ENCODE measurements at places on chromosomes 1 and 21. TPM values are rescaled to one million over a fixed set of nuclear protein-coding genes. Genes with fewer than 3 reads are reported as not detected.

GRCh38 chr1:201051399-201051798, 27.9 kb upstream of the KIF21B start:
- DNase-seq = no peak
- H3K4me1 ChIP-seq = peaks cover 25% of the 10 kb centered on the region
- H3K27me3 ChIP-seq = peaks cover 36% of the 10 kb centered on the region
- H3K4me3 ChIP-seq = no peak overlapping the region
- no peak overlapping the region for H3K27ac ChIP-seq

GRCh38 chr1:210233216-210233494, 559 bp downstream of the SERTAD4 start:
- peak overlapping the region; percentile 82 for H3K4me3 ChIP-seq
- peaks cover 52% of the 10 kb centered on the region for H3K4me1 ChIP-seq
- H3K27me3 ChIP-seq = peaks cover 16% of the 10 kb centered on the region

DNA sequence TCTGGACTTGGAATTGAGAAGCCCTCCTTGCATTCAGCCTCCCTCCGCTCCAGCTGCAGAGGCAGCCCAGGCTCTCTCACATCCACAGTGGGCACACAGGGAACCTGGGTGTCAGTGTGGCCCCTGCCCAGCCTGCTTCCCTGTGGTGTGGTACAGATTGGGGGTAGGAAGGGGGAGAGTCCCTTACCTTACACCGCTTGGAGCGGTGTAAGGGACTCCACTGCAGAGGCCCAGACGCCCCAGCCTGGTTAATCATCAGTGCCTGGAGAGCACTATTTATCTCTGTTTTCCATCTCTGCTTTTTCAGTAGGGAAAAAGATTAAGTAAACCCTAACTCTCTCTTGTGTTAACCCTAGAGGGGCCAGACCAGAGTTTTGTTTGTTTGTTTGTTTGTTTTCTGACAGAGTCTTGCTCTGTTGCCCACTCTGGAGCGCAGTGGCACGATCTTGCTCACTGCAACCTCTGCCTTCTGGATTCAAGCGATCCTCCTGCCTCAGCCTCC, 803 bp upstream of the RHBG start:
- no peaks in the 10 kb centered on the region for H3K36me3 ChIP-seq
- peaks cover 94% of the 10 kb centered on the region for H3K27me3 ChIP-seq
- H3K4me3 ChIP-seq = no peak overlapping the region
- no peak overlapping the region for H3K27ac ChIP-seq

DNA sequence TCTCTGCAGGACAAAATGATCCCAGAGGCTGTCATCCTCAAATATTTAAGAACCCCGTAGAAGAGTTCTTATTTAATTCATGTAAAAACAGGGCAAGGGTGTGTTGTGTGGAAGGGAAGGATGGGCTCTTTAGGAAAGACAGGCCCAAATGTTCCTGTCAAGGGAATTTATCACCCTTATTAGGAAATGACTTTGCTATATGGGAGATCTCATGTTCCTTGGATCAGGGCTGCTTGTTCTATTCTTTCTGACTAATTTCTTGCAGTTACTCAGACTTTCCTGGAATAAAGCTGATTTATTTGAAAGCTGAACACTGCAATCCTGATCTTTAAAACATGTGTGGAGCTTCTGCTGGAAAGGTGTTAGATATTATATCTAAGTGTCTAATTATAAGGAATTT, 72.8 kb downstream of the SELENOF start:
- no peak for DNase-seq
- no peak overlapping the region for H3K27ac ChIP-seq
- H3K4me1 ChIP-seq = no peaks in the 10 kb centered on the region
- H3K27me3 ChIP-seq = no peaks in the 10 kb centered on the region
- H3K4me3 ChIP-seq = no peak overlapping the region
- H3K36me3 ChIP-seq = no peaks in the 10 kb centered on the region

DNA sequence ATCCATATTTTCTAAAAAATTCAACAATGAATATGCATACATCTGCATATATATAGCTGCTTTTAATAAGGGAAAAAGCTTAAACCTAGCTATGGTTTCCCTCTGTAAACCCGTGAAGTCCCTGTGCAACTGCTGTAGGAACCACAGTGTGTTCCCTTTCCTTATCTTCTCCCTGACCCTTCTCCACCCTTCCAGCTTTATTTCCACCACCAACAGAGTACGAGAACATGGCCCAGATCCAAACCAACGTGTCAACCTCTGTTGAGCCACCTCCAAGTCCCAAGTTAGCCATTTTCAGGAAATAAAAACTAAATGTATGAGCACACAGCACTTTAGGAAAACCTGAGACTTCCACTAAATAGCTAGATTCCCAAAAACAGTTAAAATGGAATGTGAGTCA, 20.3 kb downstream of the SUSD4 start:
- H3K36me3 ChIP-seq = no peaks in the 10 kb centered on the region
- peak; percentile 39 for DNase-seq
- peak overlapping the region; percentile 66 for H3K27ac ChIP-seq
- H3K4me3 ChIP-seq = no peak overlapping the region
- no peaks in the 10 kb centered on the region for H3K27me3 ChIP-seq

- peak; percentile 98 for DNase-seq
- peaks cover 52% of the 10 kb centered on the region for H3K4me1 ChIP-seq
- peak within 1 kb of the TSS; percentile 78 for H3K4me3 ChIP-seq
- no peaks in the 10 kb centered on the region for H3K36me3 ChIP-seq
- peak within 1 kb of the TSS; percentile 89 for H3K27ac ChIP-seq
Observed at GRCh38 chr1:119647734-119648619, at the start of gene ZNF697. ZNF697 (minus strand) TSS chr1:119648266; CDS start chr1:119626100, 22,166 bp downstream.

DNA sequence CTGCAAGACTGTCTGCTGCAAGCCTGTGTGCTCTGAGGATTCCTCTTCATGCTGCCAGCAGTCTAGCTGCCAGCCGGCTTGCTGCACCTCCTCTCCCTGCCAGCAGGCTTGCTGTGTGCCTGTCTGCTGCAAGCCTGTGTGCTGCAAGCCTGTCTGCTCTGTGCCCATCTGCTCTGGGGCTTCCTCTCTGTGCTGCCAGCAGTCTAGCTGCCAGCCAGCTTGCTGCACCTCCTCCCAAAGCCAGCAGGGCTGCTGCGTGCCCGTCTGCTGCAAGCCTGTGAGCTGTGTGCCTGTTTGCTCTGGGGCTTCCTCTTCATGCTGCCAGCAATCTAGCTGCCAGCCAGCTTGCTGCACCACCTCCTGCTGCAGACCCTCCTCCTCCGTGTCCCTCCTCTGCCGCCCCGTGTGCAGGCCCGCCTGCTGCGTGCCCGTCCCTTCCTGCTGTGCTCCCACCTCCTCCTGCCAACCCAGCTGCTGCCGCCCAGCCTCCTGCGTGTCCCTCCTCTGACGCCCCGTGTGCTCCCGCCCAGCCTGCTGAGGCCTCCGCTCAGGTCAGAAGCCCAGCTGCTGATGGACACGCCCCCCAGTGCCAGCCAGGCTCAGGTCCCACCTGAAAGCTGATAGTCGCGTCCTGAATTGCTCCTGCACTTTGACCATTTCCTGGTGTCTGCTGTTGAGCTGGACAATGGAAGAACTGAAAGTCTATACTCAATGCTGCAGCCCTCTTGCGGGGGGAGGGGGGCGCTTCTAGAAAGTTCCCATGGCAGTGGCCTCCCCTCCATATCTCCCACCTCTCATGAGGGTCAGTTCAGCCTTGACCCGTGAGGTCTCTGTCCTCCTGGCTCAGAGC, 1.2 kb downstream of the KRTAP10-4 start:
- H3K36me3 ChIP-seq = no peaks in the 10 kb centered on the region
- no peak overlapping the region for H3K4me3 ChIP-seq
- no peak for DNase-seq
- no peaks in the 10 kb centered on the region for H3K4me1 ChIP-seq

- no peak overlapping the region for H3K4me3 ChIP-seq
- no peak for DNase-seq
- no peaks in the 10 kb centered on the region for H3K4me1 ChIP-seq
- no peaks in the 10 kb centered on the region for H3K36me3 ChIP-seq
- no peak overlapping the region for H3K27ac ChIP-seq
Observed at GRCh38 chr1:78322928-78323680, 167.7 kb upstream of the PTGFR start.

DNA sequence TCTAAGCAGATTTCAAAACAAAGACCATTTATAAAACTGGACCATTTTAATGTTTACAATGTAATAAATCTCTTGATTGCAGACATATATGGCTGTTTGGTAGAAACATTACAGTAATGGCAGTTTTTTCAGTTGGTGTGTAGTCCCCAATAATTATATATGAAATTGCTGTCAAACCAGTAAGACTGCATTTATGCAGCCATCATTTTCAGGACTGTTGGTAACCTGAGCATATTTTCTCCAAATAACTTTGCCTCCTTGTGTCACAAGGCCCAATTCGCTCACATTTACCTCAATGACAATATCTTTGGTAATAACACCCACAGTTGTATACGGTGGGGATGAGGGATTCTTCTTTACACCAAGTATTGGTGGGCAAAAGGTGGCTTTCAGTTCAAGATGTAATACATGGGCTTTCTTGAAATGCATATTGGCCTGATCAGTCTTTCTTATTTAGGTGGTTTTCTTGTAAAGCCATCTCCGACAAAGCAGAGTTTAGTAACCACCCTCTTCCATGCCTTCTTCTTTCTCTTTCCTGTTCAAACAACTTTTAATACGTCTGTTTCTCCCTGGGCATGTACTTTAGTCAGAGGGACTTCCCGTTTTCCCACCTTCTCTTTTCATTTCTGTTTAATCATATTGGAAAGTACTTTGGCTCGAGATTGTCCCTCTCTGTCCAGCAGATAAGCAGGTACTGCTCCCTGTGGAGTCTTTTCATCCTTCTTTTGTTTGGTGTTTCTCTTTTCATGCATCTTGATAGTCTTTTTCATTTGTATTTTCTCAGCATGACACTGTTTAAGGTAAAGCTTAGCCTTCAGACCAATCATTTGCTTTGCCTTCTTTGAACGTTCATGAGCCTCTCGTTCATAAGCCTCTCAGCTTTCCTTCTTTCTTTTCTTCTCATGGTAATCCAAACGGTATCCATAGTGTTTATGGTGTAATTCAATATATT, 30.4 kb downstream of the ATP2B4 start:
- H3K27ac ChIP-seq = no peak overlapping the region
- no peak for DNase-seq
- H3K36me3 ChIP-seq = no peaks in the 10 kb centered on the region
- H3K27me3 ChIP-seq = no peaks in the 10 kb centered on the region

- H3K27me3 ChIP-seq = peaks cover 100% of the 10 kb centered on the region
- H3K27ac ChIP-seq = peak within 1 kb of the TSS; percentile 54
- no peaks in the 10 kb centered on the region for H3K36me3 ChIP-seq
- peak; percentile 36 for DNase-seq
Observed at GRCh38 chr1:207495801-207496792, at the start of gene CR1. CR1 (plus strand) TSS chr1:207496157; CDS start chr1:207496268, 111 bp downstream.

DNA sequence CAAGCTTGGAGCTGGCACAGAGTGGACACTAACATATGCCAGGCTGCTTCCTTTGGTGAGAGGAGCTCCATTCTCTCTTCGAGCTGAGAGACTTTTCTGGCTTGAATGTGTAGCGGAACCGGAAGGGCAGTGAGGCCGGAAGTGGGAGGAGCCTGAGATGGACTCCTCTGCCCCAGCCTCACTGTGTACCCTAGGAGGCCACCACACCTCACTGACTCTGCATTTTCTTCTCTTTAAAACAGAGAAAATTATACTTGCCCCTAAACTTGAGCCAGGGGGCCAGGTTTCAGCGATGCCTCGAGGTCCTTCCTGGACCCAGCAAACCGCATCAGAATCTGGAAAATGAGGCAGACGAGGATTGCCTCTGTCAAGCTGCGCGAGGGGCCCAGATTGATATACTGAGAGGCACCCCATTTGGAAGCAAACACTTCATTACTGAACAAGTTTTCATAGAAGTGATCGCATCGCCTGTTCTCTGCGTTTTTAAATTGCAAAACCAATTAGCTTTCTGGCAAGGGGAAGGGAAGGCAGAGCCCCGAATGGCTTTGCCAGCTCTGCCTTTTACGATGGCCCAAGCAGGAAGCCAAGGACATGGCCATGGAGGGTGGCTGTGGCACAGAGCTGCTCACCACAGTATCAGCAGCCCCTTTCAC, 708.1 kb downstream of the PTPRU start:
- H3K4me1 ChIP-seq = no peaks in the 10 kb centered on the region
- no peak overlapping the region for H3K4me3 ChIP-seq
- H3K27me3 ChIP-seq = peaks cover 87% of the 10 kb centered on the region
- DNase-seq = no peak
- no peak overlapping the region for H3K27ac ChIP-seq

- DNase-seq = no peak
- H3K27me3 ChIP-seq = no peaks in the 10 kb centered on the region
- H3K4me3 ChIP-seq = no peak overlapping the region
- no peak overlapping the region for H3K27ac ChIP-seq
- no peaks in the 10 kb centered on the region for H3K36me3 ChIP-seq
Observed at GRCh38 chr1:72954943-72955342, 672.6 kb upstream of the NEGR1 start.

DNA sequence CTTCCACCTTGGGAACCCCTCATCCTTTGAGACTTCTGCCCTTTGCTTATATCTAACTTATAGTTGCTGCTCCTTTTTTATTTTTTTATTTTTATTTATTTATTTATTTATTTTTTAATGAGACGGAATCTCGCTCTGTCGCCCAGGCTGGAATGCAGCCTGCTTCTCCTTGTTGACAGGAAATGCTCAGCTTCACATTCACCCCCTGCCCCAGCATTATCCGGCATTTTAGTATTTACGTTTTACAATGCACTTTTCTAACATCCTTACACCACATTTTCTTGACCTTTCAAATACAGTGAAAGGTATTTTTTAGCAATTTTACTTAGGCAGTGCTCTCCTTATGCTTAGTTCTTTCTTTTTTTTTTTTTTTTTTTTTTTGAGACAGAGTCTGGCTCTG, 14.9 kb downstream of the CXADR start:
- peaks cover 43% of the 10 kb centered on the region for H3K4me1 ChIP-seq
- no peaks in the 10 kb centered on the region for H3K27me3 ChIP-seq
- H3K4me3 ChIP-seq = no peak overlapping the region
- H3K27ac ChIP-seq = peak overlapping the region; percentile 40
- no peak for DNase-seq
- no peaks in the 10 kb centered on the region for H3K36me3 ChIP-seq

DNA sequence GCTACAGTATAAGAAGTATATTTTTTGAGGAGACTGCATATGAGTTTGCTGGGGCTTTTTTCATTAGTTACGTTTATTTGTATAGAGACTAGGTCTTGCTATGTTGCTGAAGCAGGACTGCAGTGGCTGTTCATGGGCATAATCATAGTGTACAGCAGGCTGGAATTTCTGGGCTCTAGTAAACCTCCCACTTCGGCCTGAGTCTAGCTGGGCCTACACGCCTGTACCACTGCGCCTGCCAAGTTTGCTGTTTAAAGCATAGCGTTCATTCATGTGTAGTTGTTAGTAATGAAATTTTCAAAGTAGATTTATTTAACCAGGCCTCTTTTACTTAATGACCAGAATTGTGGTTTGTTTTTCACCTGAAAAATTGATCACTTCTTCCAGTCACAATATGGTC, 33.8 kb downstream of the HS2ST1 start:
- peaks cover 15% of the 10 kb centered on the region for H3K4me1 ChIP-seq
- no peaks in the 10 kb centered on the region for H3K36me3 ChIP-seq
- H3K27ac ChIP-seq = peak overlapping the region; percentile 48
- DNase-seq = no peak
- H3K27me3 ChIP-seq = no peaks in the 10 kb centered on the region

PM20D1 gene
- 1.7 TPM for total RNA-seq

PTPN14 gene
- total RNA-seq = 32.5 TPM

ADIPOR1 gene
- 87.0 TPM for total RNA-seq

SLC26A9 gene
- 35.2 TPM for total RNA-seq

NMNAT1 gene
- 22.2 TPM for total RNA-seq

HIVEP3 gene
- total RNA-seq = 5.7 TPM

PROK1 gene
- not detected for total RNA-seq

RPF1 gene
- 34.9 TPM for total RNA-seq
